ENCODE measurements at places on chromosomes 1 and 21.

GRCh38 chr1:241869022-241869421 lies 21.0 kb downstream of the EXO1 start:
- DNase-seq = no peak

- no peak for DNase-seq
These were observed 24.2 kb upstream of the PHGDH start for GRCh38 chr1:119687434-119688079.

DNA sequence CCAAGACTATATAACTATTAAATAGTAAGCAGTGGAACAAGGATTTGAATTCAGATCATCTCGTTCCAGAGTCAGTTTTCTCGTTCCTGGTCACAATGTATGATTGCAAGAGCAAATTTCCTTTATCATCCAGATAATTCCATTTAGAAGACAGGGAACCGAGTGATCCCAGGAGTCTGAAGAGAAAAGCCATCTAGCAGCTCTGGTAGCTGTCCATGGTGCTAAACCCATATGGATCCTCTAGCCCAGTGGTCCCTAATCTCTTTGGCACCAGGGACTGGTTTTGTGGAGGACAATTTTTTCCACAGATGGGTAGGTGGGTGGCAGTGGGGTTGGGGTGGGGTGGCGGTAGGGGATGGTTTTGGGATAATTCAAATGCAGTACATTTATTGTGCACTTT lies 229.4 kb downstream of the PTPRU start:
- no peak for DNase-seq

- DNase-seq = no peak
These were observed 170.4 kb upstream of the NR5A2 start for GRCh38 chr1:199857108-199857507.

DNA sequence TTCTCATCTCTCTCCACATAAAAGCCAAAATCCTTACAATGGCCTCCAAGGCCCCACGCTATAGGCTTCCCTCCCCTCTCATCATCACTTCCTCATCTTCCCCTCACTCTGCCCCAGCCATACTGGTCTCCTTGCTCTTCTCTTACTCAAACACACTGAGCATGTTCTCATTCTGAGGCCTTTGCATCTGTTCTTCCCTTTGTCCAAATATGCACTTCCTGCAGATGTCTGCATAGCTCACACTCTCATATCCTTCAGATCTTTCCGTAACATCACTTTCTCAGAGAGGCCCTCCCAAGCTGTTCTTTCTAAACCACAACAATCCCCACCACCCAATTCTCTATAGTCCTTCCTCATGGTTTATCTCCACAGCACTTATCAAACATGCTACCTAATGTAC lies 284.1 kb downstream of the HHIPL2 start:
- DNase-seq = no peak

GRCh38 chr21:41600116-41600515 lies 92.2 kb upstream of the TMPRSS2 start:
- DNase-seq = no peak

GRCh38 chr1:86466986-86467385 lies 1.7 kb upstream of the CLCA1 start:
- DNase-seq = no peak

DNA sequence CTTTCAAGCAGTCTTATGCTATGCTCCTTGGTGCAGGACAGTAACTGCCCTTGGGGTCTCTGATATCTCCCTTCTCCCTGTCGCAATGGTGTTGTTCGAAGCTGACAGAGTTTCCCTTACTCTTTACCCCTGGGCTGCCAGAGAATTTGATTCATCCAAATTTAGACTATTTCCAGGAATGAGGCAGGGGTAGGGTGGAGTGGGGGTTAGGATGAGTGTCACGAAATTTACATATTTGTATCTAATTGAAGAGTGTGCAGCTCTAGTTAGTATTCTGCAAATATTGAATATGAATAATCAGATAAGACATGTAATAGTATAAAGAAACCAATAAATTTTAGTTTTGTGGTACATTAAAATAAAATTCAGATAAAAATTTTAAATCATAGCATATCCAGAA lies 140.0 kb upstream of the LMO4 start:
- DNase-seq = no peak

- no peak for DNase-seq
These were observed 9.6 kb downstream of the CDC42BPA start for GRCh38 chr1:227308367-227309336.
